ENCODE measurements at places on chromosomes 5 and 9.
A peak's percentile ranks its signal among the peaks of the same experiment; 100 is the strongest.

- no peak for DNase-seq
These were observed 7.7 kb upstream of the FANCC start for GRCh38 chr9:95325221-95325620.

DNA sequence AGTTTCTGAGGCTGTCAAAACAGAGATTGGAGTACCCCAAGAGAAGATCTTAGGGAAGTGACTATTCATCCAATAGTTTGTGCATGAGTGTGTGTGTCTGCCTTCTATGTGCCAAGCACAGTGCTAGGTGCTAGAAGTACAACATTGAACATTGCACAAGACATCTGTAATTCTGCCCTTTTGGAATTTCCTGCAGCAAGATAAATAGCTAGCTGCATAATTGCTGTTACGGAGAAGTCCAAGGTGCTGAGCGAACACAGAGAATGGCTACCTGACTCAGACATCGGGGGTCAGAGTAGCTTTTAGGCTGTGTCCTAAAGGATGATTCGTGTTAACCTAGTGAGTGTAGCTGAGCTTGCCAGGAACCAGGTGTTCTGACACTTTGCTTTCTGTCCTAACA is 44.8 kb downstream of the PAPPA start:
- DNase-seq: no peak

DNA sequence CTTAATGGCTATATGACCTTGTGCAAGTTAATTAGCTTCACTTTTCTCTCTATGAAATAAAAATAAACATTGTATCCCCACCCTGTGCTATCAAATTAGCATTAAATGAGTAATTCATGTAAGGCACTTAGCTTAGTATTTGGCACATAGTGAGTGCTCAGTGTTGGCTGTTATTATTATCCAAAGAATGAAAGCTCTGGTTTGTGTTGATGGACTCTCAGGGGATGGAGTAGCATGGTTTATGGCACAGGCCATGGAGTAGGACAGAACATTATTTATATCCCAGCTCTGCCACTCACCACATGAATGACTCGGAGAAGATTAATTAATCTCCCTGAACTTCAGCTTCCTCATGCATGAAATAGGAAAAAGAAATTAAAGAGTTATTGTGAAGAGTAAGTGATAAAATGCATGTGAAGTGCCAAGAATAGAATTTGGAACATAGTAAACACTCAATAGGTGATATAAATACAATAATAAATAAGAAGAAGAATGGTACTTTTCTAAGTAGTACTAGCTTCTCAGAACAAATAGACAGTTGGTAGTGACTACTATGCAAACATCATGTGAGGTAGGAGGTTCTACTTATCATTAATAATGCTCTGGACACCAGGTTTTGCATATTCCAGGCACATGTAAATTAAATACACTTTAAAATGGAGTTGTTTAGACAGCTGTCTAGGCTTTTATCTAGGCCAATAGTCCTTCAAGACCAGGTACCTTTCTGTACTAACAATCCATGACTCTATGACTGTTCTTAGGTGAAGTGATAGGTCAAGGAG is 146.4 kb downstream of the GRIA1 start:
- no peak for DNase-seq

- DNase-seq: no peak
These were observed 103.5 kb downstream of the NDUFAF2 start for GRCh38 chr5:61048534-61048933.

DNA sequence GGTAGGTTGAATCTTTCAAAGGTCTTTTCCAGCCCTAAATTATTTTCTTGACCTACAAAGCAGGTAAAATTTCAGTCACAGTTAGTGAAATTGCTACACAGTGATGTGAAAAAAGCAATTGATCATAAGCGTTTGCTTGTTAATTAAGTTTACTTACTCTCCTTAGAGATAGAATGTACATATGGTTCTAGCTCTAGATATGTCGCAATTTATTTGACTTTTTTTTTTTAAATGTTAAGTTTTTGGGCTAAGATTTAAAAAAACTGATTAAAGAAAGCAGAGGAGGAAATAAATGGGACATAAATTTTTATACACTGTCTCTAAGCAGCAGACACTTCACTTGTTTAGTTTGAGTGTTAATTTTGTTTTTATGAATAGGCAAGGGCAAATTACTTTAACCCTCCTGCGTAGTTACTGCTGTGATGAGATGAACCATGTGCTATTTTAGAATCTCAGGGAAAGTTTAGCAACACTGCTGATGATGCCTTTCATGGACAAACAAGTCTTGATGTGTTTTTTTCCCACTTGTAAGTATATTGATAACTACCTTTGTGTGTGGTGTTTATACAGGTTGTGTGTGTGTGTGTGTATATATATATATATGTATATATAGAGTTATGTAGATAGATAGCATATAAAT is 38.3 kb upstream of the FAM120AOS start:
- DNase-seq: no peak

DNA sequence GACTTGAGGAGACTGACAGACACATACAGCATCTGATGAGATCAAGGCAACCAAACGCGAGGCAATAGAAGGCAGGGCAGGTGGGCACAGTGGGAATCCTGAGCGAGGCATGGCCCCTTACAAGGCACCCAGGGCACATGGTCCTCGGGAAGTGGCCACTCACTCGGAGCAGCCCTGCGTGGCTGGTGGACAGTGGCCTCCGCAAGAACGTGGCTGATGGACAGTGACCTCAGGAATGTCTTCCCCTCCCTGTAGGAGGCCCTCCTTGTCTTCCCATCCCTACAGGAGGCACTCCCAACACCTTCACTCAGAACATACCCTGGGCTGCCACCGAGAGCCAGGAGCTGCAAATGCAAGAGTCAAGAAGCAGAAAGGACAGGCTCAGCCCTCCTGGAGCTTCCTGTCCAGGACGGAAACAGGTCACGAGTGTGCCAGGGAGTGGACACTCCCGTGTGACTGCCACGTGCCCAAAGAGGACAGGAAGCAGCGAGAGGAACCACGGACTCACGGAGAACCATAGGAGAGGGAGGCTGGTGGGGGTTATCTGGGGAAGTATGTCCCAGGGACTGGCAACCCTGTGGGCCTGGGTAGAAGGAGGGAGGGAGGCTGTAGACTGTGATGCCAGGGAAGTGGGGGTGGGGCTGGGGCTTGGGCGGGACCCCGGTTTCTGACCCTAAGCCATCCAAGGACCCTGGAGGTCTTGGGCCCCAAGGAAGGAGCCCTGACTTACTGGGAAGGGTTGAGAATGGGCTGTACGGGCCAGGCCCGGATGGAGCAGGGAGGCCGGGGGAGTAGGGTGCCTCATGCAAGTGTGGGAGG is 321.9 kb upstream of the IRX4 start:
- DNase-seq: no peak

GRCh38 chr5:41263335-41263734 is 50.0 kb upstream of the C6 start:
- DNase-seq: no peak

GRCh38 chr9:108057421-108058134 is 568.0 kb upstream of the KLF4 start:
- no peak for DNase-seq

- DNase-seq: no peak
These were observed 347 bp upstream of the OLFML2A start for GRCh38 chr9:124776618-124776953.

DNA sequence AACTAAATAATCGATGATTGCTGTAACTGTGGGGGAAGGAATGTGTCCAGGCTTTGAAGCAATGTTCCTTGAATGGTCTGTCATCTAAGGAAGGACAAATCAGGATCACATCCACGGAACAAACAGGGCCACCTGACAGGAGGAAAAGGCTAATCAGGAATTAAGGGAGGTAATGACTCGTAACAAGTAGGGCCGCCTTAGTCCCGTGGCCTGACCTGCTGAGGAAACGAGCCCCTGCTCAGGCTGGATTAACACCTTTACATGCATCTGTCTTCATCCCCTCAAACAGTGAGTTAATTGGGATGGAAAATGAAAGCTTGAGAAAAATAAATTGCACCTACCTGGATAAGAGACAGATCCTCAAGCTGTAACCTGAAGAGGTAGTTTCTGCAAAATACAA is 227.8 kb downstream of the SEMA5A start:
- DNase-seq: no peak

- no peak for DNase-seq
These were observed 73.0 kb upstream of the MPDZ start for GRCh38 chr9:13352451-13352979.

DNA sequence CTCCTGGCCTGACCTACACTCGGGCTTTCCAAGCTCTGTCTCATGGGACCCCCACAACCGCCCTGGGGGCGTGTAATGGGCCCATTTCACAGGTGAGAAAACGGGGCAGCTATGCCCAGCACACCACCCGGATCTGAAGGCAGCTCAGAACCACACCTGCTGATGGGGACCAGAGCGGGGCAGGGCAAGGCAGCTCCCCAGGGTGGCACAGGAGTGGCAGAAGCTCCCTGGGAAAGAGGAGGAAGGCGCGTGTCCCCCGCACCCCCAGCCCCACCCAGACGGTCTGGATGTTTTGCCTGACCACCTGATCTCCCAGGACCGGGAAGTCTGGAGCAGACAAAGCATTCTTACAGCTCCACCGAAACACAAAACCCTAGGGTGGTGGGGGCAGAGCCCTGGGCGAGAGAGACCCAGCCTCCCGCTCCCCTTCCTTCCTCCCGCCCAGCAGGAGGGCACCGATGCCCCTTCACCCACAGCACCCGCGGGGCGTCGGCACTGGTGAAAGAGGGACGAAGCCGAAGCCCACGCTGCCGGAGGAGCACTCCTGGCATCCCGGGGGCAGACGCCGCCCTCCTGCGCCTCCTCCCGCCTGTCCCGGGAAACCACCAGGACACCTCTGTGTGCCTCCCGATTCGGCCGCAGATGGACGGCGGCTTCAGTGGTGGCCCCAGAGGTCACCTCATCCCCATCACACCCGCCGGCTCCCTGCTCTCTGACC is 14.5 kb downstream of the NOTCH1 start:
- DNase-seq: no peak

DNA sequence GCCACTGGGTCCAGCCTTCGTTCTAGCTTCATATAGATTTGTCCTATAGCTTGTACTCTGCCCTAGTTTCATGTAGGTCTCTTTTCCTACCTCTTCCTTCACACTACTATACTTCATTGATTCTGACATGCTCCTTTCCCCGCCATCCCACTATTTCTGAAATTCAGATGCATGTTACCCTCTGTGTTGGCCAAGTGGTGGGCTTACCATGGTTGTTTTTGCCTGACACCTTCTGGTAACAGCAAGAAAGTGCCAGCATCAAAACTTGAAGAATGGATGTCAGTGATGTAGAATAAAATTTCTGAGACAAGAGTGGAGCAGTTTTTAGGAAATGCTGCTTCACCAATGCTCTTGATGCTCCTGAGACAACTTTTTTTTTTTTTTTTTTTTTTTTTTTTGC is 19.5 kb upstream of the SERINC5 start:
- DNase-seq: no peak

- DNase-seq: no peak
These were observed 11.7 kb upstream of the QRFP start for GRCh38 chr9:130908146-130908877.

- DNase-seq: no peak
These were observed 330.6 kb downstream of the DEPDC1B start for GRCh38 chr5:60369391-60369790.

DNA sequence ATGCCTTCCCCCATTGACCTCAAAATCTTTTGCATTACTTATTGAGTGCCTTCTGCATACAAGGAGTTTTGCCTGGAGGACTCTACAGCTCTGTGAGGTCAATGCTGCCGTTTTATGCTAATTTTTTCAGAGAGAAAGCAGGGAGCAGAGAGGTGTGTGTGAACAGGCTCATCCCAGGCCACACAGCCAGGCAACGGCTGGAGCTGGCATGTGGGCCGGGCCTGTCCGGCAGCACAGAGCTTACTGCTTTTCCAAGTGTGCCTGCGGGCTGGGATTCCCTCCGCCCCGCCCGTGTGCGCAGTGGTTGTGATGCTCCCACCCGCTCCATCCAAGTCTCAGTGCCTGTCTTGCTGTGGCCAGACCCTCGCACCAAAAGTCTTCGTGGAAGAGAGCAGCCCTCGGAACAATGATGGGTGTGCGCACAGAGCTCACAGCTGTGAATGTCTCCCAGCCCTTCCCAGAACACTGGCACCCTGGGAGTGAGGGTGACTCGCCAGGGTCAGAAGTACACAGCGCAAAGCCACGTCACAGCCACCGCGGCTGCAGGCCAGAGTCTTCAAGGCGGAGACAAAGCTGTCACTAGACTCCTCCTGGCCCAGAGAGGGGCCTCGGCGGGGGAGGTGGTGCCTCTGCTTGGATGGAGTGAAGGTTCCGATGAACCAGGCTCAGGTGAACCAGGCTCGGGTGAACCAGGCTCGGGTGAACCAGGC is 82.8 kb downstream of the COL5A1 start:
- no peak for DNase-seq

GRCh38 chr9:16143947-16144890 is 591.4 kb downstream of the CCDC171 start:
- DNase-seq: no peak

DNA sequence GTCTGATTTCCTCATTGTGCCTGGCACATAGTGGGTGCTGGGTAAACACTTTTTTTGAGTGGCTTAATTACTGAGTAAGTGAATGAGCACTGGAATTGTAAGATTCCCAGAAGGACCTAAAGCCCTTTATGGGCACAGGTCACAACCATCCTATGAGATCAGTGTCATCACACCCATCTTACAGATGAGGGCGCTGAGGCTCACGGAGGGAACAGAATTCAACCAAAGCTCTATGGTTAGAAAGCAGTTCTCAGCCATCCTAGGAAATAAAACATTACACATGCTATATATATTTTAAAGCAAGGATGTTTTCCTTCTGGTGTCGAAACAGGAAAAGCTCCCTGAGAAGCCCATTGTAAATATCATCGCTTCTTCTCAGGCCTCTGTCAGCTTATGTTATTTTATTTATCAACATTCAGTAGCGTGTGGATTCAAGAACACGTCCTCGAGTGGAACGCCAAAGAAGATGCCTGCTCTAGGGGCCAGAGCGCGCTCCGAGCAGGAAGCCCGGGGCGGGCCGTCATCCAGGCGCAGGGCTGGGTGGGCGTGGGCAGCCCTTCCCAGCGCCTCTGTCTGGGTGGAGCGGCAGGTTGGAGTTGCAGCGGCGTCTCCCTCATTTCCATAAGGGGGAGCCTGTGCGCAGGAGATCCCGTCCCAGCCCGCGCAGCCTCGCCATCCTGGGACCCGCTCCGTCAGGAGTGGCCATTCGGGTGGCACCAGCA is 155.8 kb upstream of the SMIM23 start:
- DNase-seq: peak; percentile 25

DNA sequence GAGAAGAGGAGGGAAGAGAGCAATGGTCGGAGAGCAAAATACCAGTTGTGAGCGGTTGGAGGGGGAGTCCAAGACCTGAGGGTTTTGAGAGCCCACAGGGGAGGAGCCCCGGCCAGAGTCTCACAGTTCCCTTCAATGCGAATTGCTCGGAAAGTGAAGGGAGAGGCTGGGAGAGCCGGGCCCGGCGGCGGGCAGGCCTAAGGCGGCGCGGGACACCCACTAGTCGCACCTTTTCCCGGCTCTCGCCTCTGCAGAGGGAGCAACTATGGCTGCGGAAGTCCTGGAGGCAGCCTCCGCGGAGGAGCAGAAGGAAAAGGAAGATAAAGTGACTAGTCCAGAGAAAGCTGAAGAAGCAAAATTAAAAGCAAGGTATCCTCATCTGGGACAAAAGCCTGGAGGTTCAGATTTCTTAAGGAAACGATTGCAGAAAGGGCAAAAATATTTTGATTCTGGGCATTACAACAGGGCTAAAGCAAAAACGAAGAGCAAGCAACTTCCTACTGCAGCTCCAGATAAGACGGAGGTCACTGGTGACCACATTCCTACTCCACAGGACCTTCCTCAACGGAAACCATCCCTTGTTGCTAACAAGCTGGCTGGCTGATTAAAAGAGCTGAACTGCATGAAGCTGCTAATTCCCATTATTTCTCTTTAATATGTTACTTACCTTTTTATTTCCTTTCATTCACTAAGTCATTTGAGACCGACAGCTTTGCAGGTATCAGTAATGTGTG is 6.5 kb upstream of the BTNL3 start:
- no peak for DNase-seq

GRCh38 chr9:117305454-117305853 is 109.4 kb downstream of the ASTN2 start:
- no peak for DNase-seq
